CD4-positive, alpha-beta T cell treated with Interleukin-17A for 4 hours (primary cell): ENCODE measurements at places on chromosomes 4 and X.

DNA sequence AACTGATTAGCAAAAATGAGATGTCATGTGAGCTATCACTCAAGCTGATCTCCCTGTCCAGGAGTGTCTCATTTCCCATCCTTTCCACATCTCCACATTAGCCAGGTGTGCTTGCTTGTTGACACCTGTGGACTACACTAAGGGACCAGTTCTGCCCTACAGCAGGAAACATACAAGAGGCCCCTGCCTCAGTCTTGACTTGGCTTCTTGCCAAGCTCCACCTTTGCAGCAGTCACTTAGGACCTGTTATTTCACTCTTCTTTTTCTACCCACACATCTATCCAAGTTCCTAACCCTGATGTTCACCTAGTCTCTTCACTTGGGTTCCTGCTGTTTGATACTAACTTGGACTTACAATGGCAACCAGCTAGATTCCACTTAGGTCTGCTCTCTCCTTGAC, 13.2 kb downstream of the FRMD7 start:
- DNase-seq: no peak

DNA sequence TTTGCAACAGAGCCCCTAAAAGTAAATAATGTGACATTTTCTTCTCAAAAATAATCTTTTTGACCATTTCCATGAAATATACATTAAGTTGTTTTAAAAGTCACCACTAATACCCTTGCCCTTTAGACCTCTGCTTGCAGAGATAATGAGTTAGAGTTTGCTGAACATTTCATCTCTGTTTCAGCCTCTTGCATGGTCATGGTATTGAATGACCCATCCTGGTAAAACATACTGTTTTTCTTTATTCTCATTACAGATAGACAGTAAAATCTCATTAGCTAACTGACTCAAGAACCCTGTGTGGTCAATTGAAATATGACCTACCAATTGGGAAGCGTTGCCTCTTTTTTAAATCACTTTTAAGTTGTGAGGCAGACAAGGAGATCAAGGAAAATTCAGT, 916.7 kb downstream of the PDHA2 start:
- DNase-seq: no peak

- DNase-seq: peak; percentile 49
These were observed 70.1 kb downstream of the USP46 start for GRCh38 chr4:52588771-52589591.

DNA sequence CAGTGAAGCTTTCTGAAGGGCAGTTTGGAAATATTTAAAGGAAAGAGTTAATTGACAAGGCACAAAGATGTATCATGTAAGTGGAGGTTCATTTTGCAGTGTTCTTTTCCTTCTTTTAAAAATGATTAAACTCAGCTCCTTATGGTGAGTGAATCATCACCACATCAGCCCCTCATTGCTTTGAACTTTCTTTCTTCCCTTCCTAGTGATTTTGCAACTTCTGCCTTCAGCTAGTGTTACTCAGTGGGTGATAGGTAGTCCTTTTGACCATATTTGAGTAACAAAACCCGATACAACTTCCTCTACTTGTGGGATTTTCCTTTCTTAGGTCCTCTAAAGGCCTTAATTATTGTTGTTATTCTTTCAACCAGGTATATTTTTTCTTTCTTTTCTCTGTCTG, 8.2 kb downstream of the ZCCHC4 start:
- no peak for DNase-seq

- peak; percentile 21 for DNase-seq
These were observed 16.2 kb downstream of the AWAT2 start for GRCh38 chrX:70033348-70034051.

DNA sequence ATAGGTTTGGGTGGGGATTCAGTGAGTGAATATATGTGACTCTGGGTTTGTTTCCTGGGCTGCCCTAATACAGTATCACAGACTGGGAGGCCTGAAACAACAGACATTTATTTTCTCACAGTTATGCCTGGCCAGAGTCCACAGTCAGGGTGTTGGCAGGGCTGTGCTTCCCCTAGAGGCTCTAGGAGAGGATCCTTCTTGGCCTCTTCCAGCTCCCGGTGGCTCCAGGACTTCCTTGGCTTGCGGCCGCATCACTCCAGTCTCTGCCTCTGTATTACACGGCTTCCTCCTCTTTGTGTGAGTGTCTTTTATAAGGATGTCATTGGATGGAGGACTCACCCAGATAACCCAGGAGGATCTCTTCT, 5.2 kb upstream of the JAKMIP1 start:
- no peak for DNase-seq

DNA sequence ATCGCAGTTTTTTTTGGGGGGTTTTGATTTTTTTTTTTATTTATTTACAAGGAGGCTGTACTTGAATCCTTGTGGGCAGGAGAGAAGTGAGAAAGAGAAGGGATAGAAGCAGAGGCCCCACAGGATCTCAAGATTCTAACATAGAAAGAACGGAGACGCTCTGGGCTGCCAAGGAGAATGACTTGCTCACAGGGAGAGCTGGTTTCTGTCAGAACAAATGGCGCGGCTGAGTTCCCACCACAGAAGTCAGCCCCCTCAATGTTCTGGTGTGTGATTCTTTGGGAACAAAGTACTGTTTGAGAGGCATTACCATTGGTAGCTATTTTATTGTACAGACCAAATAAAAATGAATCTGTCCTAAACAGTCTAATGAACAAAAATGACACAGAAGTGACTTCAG, 80.6 kb downstream of the ATXN3L start:
- no peak for DNase-seq

DNA sequence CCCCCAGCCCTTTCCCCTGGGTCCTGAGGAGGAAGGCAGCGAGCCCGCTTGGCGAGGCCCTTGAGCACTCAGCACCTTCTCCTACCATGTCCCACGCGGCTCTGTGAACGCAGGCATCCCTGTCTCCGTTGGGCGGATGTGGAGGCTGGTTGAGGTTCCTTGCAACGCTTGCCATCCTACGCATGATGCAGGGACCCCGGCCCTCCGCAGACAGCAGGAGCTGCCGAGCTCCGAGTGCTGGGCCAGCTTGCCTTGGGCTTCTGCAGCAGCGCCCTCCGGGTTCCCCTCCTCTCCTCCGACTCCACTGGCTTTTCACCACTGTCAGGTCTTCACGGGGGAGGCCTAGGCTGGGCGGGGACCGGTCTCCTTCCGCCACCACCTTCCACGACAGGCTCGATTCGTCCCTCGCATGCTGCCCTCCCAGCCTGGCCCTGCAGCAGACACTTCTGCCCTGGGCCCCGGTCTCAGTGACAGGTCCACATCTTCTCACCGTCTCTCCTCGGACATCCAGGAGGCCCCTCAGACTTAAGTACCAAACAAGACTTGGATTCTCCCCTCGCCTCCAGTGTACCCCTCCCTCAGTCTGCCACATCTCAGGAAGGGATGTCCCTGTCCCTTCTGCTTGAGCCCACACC, 67.6 kb upstream of the HGFAC start:
- no peak for DNase-seq

DNA sequence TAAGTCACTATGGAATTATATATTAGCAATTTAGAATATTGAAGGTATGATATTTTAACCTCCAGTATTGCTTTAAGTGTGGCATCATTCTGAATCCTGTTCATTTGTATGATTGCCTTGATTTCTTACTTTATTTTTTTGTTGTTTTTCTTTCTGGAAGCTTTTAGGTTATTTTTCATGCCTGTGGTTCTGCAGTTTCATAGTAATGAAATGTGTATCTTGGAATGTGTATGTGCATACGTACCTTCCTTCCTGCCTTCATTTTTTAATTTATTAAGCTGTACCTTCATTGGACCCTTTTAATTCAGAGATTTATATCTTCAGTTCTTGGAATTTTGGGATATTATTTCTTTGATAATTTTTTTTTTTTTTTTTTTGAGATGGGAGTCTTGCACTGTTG, 22.1 kb downstream of the CPEB2 start:
- DNase-seq: no peak

GRCh38 chr4:86755388-86755787, 93.8 kb downstream of the SLC10A6 start:
- no peak for DNase-seq
